ENCODE measurements at places on chromosomes 2 and 18.

DNA sequence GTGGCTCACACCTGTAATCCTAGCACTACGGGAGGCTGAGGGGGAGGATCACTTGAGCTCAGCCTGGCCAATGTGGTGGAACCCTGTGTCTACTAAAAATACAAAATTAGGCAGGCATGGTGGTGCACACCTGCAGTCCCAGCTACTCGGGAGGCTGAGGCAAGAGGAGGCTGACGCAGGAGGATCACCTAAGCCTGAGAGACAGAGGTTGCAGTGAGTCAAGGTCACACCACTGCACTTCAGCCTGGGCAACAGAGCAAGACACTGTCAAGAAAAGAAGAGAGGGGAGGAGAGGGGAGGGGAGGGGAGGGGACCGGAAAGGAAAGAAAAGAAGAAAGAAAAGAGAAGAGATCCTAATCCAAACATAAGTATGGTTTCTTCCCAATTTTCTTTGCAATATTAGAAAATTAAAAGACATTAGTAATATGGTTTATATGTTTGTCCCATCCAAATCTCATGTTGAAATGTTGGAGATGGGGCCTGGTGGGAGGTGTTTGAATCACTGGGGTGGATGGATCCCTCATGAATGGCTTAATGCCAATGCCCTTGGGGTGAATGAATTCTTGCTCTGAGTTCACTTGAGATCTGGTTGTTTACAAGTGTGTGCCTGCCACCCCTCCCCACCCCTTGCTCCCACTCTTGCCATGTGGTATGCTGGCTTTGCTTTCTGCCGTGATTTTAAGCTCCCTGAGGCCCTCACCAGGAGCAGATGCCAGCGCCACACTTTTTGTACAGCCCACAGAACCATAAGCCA lies 50.7 kb downstream of the TRIP12 start:
- no peak overlapping the region for H3K4me3 ChIP-seq
- no peak overlapping the region for H3K27ac ChIP-seq
- peaks cover 30% of the 10 kb centered on the region for H3K36me3 ChIP-seq
- H3K27me3 ChIP-seq: no peaks in the 10 kb centered on the region

- no peaks in the 10 kb centered on the region for H3K27me3 ChIP-seq
- H3K36me3 ChIP-seq: no peaks in the 10 kb centered on the region
- peak overlapping the region; percentile 65 for H3K27ac ChIP-seq
Measured at GRCh38 chr18:31204166-31204565, 41.5 kb upstream of the DSC1 start.

GRCh38 chr2:11995456-11995855 lies 249.0 kb downstream of the LPIN1 start:
- no peaks in the 10 kb centered on the region for H3K36me3 ChIP-seq
- DNase-seq: no peak
- H3K4me3 ChIP-seq: no peak overlapping the region

DNA sequence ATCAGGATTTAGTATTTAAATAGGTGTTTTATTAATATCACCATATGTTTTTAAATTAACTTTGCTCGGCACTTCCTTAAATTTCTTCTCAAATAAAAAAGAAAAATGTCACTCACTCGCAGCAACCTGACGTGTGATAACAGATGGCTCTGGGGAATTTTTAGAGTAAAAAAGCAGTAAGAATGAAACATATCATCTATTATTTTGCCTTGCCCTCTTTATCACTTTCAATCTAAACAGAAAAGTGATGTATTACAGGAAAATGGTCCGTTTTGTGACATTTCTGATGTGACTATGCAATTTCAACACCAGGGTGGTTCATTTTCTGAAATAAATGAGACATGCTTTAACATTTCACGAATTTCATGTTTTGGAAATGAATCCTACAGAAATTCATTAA lies 1368.0 kb upstream of the LRRTM1 start:
- H3K27ac ChIP-seq: no peak overlapping the region
- H3K36me3 ChIP-seq: no peaks in the 10 kb centered on the region
- no peak overlapping the region for H3K4me3 ChIP-seq
- no peaks in the 10 kb centered on the region for H3K27me3 ChIP-seq

DNA sequence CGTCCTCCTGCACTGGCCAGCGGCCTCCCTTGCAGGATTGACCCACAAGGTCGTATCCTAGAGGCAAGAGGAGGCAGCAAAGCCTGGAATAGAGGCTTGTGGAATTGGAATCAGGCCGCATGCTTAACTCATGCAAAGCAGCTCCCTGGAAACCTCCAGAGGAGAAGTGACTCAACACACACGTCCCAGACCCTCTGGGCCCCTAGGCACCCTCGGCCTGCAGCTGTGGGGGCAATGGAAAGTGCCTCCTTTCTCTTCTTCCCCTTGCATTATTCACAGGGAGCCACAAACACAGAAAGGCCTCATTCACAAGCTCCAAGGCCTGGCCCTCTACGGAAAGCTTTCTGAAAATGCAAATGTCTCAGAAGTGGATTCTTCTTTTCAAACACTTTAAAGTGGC lies 19.6 kb downstream of the SPATA3 start:
- H3K4me1 ChIP-seq: no peaks in the 10 kb centered on the region
- H3K4me3 ChIP-seq: no peak overlapping the region
- H3K27me3 ChIP-seq: peaks cover 28% of the 10 kb centered on the region
- H3K27ac ChIP-seq: no peak overlapping the region
- no peak for DNase-seq

- DNase-seq: no peak
- no peak overlapping the region for H3K27ac ChIP-seq
- no peaks in the 10 kb centered on the region for H3K36me3 ChIP-seq
- H3K27me3 ChIP-seq: peaks cover 11% of the 10 kb centered on the region
- no peak overlapping the region for H3K4me3 ChIP-seq
- peaks cover 28% of the 10 kb centered on the region for H3K4me1 ChIP-seq
Measured at GRCh38 chr18:35889677-35890076, 82.8 kb upstream of the RMP24 start.

DNA sequence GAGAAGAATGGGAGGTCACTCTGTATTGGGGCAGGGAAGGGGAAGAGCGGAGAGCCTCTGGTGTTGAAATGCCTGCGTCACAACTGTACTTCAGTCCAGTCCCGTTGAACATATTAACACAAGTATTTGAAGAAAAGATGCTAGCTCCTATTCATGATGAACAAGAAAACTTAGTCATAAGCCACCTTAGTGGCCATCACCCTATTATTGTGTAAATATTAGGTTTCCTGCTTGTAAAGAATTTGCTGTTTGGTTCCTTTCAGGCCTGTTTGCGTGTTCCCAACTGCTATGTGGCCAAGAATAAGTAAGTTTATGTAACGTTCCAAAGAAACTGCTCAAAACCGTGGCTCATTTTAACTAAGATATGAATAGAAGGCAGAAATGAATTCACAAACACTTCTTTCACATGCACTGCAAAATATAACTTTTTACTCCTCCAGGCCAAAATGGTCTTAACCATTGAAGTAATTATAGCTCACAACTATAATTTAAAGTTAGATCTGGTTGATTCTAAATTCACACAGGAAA lies 204.3 kb downstream of the ZNF385B start:
- no peaks in the 10 kb centered on the region for H3K4me1 ChIP-seq
- H3K27ac ChIP-seq: no peak overlapping the region
- DNase-seq: no peak

DNA sequence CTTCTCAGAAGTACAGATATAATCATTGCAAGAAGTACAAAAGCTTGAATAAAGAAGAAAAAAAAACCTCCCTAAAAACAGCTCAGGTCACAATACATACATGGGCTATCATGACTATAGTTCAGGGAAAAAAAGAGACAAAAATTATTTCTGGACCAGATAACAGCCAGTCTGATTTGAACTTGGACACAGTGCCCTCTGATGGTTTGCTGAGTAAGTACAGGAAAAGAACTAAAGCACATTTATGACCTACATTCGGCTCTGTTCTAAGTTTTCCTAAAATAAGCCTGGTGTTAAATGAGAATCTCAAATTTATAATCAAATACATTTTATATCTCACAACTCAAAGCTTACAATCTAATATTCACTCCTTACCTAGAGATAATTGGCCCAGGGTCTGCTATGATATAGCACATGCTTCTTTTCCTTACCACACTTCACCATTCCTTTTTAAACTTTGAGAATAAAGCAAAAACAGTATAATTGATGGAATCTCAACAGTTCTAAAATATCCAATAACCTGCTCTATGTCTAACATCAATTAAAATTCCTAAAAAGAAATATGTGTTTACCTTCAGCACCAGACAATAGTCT lies 81.1 kb downstream of the RAPH1 start:
- H3K4me1 ChIP-seq: no peaks in the 10 kb centered on the region
- no peaks in the 10 kb centered on the region for H3K27me3 ChIP-seq
- DNase-seq: peak; percentile 22
- H3K36me3 ChIP-seq: peaks cover 68% of the 10 kb centered on the region
- H3K27ac ChIP-seq: no peak overlapping the region

- peak; percentile 88 for DNase-seq
- H3K4me1 ChIP-seq: peaks cover 12% of the 10 kb centered on the region
- peak overlapping the region; percentile 80 for H3K4me3 ChIP-seq
Measured at GRCh38 chr2:136423516-136423996, 305.6 kb upstream of the CXCR4 start.

DNA sequence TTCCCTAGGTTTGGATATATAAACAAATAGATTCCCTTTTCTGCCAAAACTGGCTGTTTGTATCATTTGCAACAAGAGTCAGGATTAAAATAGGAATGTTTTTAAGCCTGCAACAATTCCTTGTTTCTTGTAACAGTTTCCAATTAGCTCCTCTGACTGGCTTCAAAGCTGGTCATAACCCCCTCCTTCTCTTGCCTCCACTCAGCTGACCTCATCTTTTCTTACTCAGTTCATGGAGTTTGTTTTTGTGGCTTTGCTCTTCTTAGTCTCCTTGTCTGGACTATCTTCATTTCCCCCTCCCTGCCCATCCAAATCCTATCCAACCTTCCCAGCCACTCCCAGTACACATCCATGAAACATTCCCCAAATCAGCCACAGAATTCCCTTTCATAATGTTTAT lies 14.3 kb upstream of the RAPH1 start:
- H3K4me3 ChIP-seq: no peak overlapping the region
- DNase-seq: no peak
- no peaks in the 10 kb centered on the region for H3K36me3 ChIP-seq

GRCh38 chr2:140643761-140644187 lies 1487.0 kb downstream of the LRP1B start:
- no peak overlapping the region for H3K27ac ChIP-seq
- H3K27me3 ChIP-seq: peaks cover 3% of the 10 kb centered on the region
- H3K4me3 ChIP-seq: no peak overlapping the region
- no peaks in the 10 kb centered on the region for H3K36me3 ChIP-seq
- no peak for DNase-seq

All from nephron progenitor cell (in vitro differentiated cells).